ENCODE measurements at places on chromosomes 3 and 15.
A peak's percentile ranks its signal among the peaks of the same experiment; 100 is the strongest.

GRCh38 chr15:82679626-82680199 is 30.0 kb downstream of the AP3B2 start:
- no peak for DNase-seq

DNA sequence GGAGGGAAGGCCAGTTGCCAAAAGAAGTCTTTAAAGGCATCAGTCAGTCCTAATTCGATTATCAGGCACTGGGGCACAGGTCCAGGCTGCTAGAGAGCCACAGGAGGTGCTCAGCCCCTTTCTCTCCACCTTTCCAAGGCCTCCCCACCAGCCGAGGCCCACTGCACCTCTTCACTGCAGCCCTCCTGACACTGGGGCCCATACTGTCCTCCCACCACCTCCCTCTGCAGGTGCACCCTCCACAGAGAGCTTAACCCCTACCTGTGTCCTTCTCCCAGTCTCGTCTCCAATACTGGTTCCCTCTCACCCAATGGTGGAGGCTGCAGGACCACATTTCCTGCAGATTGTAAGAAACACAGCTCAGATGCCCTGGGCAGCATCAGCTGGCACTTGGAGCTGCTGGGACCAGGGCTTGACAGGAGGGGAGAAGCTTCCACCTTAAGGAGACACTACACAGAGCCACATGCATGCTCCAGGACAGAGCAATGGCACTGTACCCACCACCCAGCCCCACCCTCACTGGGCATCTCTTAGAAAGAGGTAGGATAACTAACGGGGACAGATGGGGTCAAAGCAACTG is 81.6 kb upstream of the PRR20G start:
- no peak for DNase-seq

DNA sequence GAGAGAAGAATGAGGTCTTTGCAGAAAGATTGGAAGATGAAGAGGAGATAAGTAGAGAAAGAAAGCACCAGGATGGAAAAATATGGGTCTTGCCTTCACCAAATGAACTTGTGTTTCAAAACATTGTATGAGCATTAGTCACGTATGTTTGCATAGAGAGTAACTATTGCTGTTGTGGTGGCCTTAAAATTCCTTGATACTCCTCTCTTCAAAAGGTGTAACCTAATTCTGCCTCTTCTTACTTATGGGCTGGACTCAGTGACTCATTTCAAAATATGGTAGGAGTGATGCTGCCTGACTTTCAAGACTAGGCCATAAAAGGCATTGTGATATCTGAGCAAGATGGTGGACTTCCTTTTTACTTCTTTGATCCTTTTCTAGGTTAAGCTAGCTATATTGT is 228.7 kb upstream of the ZNF385D start:
- no peak for DNase-seq

DNA sequence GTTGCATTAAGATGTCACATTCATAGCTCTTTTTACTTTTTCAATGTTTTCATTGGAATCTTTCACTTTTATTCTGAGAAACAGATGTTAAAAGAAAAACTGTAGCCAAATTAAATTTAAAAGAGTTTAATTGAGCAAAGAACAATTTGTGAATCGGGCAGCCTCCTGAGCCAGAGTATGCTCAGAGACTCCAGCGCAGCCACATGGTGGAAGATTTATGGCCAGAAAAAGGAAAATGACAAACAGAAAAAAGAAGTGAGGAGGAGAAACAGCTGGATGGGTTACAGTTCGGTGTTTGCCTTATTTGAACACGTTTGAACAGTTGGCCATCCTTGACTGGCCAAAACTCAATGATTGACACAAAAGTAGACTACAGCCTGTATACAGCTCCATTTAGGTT is 33.8 kb upstream of the RAB11A start:
- no peak for DNase-seq

- DNase-seq: peak; percentile 78
These were observed 498.1 kb upstream of the TPRG1 start for GRCh38 chr3:188673646-188674186.

GRCh38 chr15:71195242-71195641 is 80.0 kb downstream of the THSD4 start:
- no peak for DNase-seq

DNA sequence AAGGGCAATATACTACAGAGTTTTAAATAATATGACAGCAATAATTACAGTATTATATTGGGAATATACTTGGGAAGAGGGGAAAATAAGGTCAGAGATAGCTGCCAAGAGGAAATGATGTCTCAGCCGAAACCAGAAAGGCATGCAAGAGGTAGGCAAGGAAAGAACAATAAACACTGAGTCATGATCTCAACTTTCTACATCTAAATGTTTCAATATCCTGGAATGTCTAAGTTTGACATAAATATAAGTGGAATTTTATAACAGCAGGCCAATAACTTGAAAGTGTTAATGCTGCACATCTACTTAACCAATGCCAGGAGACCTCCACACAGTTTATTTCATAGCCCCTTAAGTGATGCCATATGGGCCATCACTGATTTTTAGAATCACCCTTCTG is 99.8 kb upstream of the CPNE4 start:
- DNase-seq: no peak

GRCh38 chr3:124773351-124774326 is 43.4 kb downstream of the UMPS start:
- no peak for DNase-seq
